ENCODE measurements at places on chromosomes 4 and X. TPM values are rescaled to one million over a fixed set of nuclear protein-coding genes. Genes with fewer than 3 reads are reported as not detected.

DNA sequence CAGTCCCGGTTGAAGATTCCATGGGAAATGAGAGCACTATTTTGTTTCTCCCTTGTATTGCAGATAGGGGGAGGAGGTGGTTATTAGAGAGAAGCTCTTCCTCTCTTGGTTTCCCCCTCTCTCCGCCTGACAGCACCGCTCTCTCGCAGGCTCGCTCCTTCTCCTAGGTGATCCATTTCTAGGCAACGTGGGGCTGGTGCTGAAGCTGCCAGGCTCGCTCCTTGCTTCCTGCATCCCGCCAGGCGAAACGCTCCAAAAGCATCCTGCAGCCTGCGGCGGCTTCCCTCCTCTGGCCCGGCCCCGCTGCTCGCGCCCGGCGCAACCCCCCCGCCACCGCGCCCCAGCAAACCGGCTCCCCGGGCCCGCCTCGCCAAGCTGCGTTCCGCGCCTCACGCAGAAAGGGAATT, at the start of gene GRID2:
Gene GRID2 (plus strand): TSS at position 346 of the 407 bp plus-strand sequence.
- no peaks in the 10 kb centered on the region for H3K36me3 ChIP-seq
- no peak within 1 kb of the TSS for H3K27ac ChIP-seq
- peak within 1 kb of the TSS; percentile 99 for H3K4me3 ChIP-seq
- H3K4me1 ChIP-seq, result peaks cover 4% of the 10 kb centered on the region
- no peaks in the 10 kb centered on the region for H3K27me3 ChIP-seq
- peak; percentile 78 for DNase-seq

DNA sequence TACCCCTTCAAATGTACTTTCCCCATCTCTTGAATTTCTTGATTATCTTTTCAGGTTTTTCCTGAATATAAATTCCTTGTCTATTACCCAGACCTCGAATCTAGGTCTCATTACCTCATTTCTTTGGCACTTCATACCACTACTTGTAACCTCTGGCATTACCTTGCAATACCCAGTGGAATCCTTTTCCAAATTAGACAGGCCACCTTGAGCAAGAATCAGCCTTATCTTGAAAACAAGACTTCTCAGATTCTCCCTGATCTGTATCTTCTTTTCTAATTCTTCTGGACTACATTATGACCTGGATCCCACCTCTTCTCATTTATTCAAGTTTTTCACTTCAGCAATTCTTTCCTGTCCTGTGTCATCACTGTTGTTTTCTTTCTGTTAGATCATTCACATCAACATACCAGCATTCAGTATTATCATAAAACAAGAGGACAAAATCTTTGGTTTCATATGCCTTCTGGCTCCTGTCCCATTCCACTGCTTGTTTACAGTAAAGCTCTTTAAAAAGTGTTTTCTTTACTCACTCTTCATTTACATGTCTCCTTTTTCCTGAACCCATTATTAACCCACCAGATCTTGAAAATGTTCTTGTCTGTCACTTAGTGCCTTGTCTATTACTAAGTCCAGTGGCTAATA, 275.6 kb upstream of the HS3ST1 start:
- no peak for DNase-seq
- no peaks in the 10 kb centered on the region for H3K27me3 ChIP-seq
- no peaks in the 10 kb centered on the region for H3K4me1 ChIP-seq
- peaks cover 14% of the 10 kb centered on the region for H3K36me3 ChIP-seq
- no peak overlapping the region for H3K4me3 ChIP-seq

DNA sequence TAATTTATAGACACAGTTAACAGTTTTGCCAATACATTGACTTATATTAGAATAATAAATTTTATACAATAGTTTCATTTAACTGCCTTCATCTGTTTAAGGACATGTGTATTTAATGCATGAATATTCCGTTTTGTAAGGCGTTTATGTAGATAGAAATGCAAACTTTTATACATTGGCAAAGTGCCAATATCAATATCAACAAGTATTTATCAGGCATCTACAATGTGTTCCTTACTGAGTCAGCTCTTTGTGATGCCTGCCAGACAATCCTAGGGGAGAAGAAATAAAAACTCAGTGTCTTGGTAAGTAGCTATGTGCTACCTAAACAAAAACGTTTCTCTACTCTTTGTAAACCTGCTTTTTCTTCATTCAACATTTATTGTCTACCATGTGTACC, 1142.2 kb downstream of the C4orf33 start:
- DNase-seq, result no peak
- peaks cover 4% of the 10 kb centered on the region for H3K36me3 ChIP-seq
- H3K27me3 ChIP-seq, result no peaks in the 10 kb centered on the region

GRCh38 chr4:107570952-107571351, 149.1 kb downstream of the PAPSS1 start:
- no peaks in the 10 kb centered on the region for H3K4me1 ChIP-seq
- no peaks in the 10 kb centered on the region for H3K27me3 ChIP-seq
- DNase-seq, result no peak
- H3K36me3 ChIP-seq, result no peaks in the 10 kb centered on the region
- no peak overlapping the region for H3K27ac ChIP-seq

DNA sequence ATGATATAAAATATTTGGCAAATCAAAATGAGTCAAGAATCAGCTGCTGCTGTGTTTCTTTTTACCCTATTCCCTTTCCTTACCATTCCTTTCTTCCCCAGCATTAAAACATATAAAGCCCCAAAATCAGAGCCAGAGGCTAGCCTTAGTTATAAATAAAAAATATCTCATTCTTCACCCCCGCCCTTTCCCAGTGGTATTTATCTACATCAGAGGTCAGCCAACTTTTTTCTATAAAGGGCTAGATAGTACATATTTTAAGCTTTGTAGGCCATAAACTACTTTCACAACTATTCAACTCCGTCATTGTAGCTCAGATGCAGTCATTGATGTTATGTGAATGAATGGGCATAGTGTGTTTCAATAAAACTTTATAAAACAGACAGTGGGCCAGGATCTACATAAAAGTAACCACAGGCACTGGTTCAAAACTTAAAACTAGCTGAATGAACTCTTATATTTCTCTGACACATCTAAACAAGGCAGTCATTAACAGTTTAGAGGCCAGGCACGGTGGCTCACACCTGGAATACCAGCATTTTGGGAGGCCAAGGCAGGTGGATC, 30.5 kb upstream of the TCEANC start:
- H3K36me3 ChIP-seq, result peaks cover 6% of the 10 kb centered on the region
- H3K4me3 ChIP-seq, result no peak overlapping the region
- DNase-seq, result no peak
- peaks cover 8% of the 10 kb centered on the region for H3K4me1 ChIP-seq
- no peaks in the 10 kb centered on the region for H3K27me3 ChIP-seq

GRCh38 chrX:15855568-15856221, 1.1 kb upstream of the AP1S2 start:
- peaks cover 26% of the 10 kb centered on the region for H3K36me3 ChIP-seq
- no peak for DNase-seq
- peak overlapping the region; percentile 93 for H3K4me3 ChIP-seq
- H3K27me3 ChIP-seq, result no peaks in the 10 kb centered on the region

The TREX2 gene
- 1.3 TPM for total RNA-seq

DNA sequence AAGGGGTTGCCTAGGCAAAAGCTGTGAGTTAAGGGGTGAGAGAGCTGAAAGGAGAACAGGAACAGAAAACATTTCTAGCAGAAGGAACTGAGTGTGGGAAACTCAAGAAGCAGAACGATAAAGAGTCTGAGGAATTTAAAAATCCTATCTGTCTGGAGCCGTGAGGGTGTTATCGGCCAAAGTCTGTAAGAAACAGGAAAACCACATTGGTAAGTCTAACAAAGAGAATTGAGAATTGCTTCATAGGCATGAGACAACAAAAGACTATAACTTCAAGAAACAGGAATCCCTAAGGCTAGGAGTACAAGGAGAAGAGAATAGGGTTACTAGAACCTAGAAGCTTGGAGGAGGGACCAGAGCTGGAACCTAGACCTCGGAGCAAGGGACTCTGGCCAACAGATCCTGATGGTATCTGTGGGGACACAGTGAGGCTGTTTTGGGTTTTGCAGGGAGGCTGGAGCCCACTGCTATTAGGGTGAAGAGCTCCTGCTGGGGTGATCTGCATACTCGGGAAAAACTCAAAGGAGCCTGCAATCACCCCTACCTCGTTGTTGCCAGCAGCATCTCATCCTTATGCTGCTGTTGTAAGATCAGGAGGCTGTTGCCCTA, 175.6 kb downstream of the FBXO8 start:
- H3K27me3 ChIP-seq, result no peaks in the 10 kb centered on the region
- DNase-seq, result peak; percentile 38
- no peak overlapping the region for H3K27ac ChIP-seq
- no peaks in the 10 kb centered on the region for H3K36me3 ChIP-seq

GRCh38 chr4:52876069-52876468, 14.0 kb downstream of the RASL11B start:
- no peak for DNase-seq
- peaks cover 6% of the 10 kb centered on the region for H3K36me3 ChIP-seq
- no peak overlapping the region for H3K4me3 ChIP-seq

GRCh38 chr4:184251670-184251980, 34.0 kb upstream of the ENPP6 start:
- H3K27me3 ChIP-seq, result no peaks in the 10 kb centered on the region
- no peak overlapping the region for H3K27ac ChIP-seq
- no peaks in the 10 kb centered on the region for H3K4me1 ChIP-seq
- no peak overlapping the region for H3K4me3 ChIP-seq
- H3K36me3 ChIP-seq, result peaks cover 2% of the 10 kb centered on the region

Measured in H9 (cell line).